Coronary artery (tissue), 2 donors: ENCODE measurements at places on chromosomes 6 and 20.

DNA sequence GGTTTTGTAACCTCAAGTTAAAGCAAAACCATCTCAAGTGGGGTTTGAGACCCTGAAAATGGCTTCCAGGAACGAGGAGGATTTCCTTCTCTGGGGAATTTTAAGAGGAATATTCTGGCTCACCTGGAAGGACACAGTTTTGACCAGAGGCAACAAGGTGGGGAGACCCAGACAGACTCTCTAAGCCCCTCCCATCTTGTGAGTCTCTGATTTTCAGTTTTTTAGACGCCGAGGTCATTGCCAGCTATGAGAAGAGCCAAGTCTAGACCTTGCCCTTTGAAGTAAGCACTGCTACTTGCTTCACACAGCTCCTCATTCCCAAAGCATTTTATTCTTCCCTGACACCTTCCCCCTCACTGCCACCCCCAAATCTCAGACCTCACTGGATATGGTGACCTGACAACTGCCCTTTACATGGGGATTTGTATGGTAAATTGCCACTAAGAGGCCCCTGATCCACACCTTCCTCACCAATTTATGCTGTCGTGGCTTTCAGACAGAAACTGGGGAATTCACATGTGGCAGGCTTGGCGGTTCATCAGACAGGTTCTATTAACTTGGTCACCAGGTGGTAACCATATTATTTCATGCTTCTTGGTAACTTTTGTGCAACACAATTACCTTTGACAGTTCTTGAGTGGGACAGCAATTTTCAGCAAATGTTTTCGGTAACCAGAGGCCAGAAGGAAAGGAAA lies 116.2 kb downstream of the ISM1 start:
- DNase-seq, result no peak

DNA sequence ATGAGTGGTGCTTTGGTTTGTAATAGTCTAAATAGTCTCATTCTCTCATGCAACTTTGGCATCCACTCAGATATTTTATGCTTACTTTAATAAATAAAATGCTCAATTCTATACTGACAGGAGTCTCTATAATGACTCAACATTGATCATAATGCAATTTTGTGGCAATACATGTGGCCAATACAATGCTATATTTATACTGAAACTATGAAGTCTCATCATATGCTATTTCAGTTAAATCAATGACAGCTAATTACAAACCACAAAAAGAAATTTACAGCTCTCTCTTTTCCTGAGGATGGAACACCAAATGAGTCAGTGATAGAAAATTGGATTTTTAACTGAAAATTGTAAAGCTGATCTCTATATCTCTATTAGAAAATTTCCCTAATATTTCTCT lies 77.1 kb downstream of the WASF1 start:
- DNase-seq, result no peak

DNA sequence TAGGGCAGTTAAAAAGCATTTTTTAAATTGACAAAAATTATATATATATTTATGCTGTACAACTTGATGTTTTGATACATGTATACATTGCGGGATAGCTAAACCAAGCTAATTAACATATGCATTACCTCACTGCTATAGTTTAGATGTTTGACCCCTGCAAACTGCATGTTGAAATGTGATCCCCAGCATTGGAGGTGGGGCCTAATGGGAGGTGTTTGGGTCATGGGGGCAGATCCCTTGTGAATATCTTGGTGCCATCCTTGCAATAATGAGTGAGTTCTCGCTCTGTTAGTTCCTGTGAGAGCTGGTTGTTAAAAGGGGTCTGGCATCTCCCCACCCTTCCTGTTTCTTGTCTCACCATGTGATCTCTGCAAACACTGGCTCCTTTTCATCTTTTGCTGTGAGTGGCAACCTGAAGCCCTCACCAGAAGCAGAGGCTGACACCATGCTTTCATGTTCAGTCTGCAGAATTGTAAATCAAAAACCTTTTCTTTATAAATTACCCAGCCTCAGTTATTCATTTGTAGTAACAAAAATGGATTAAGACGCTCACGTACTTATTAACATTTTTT lies 111.8 kb downstream of the MCHR2 start:
- DNase-seq, result no peak

GRCh38 chr6:44504301-44504791 lies 116.8 kb downstream of the CDC5L start:
- DNase-seq, result no peak

DNA sequence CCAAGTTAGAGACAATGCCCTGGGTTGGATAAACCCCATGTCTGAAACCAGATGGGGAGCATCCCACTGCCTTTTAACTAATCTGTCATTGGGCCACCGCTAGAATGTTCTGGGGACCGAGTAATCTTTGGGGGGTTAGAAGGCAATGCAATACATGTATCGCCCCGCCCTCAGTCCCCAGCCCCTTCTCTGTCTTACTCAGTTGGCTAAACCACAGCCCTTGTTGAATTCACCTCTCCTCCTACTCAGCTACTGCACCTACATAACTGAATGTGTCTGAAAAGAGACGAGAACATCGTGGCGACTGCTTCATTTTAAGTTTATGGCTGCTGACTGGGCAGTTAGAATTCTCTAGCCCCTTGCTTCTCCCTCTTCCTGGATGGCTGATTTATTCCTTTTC lies 15.1 kb upstream of the CCR6 start:
- DNase-seq, result no peak

DNA sequence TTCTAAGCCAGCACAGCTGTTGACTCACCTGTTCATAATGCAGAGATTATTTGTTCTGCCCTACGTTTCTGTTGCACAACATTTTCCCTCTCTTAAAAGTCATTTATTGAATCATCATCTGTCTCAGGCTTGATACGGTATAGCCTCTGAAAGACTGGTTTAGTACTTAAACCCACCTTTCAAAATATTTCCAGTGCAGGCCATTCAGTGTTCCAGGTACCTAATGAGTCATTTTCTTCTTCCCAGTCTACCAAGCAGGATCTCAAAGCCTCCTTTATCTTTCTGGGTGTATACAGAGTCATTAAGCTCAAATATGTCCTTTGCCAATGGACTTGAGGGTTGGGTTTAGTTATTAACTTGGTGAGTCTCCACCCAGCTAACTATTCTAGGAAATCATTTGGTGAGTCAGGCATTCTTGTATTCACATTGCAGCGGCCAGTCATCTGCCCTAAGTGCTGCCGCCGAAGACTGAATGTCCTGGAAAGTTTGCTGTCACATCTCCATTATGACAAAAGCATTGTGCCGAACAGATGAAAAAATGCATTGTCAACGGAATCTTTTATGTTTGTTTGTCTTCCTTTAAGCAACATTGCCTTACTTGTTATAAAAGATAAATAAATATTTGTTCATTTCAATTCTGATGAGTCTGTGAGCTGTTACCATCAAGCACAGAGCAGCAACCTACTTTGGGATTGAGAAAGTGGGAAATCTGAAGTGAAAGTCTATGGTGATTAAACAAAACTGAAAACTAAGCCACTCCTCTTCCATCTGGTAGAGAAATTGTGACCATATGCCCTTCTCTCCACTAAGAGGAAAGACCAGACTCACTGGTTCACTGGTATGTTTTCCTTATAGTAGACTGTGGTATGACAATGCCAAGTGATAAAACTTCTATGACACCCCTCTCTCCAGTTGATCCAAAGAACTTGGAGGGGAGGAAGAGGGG lies 14.3 kb upstream of the FAM135A start:
- DNase-seq, result no peak

DNA sequence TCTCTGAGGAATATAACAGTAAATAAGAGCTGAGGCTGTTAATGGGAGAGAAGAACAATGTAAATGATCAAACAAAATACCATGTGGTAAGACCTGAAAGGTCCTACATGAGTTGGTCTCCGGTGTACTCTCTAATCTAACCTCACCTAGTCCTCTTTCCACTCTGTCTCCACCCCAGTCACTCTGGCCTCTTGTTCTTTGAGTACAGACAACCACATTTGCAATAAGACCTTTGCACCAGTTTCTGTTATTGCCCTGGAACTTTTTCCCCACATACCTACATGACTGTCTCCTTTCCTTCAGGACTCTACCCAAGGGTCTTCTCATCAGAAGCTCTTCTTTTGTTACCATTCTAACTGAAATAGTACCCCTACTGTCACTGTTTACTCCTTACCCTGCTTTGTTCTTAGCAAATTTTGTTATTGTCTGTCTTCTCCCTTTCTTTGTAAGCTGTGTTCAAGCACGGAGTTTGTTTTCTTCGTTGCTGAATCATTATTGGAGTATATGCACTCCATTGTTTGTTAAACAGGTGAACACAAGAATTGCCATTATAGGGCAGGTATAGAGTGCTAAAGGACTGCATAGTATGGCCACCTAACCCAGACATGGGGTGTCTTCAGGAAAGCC lies 37.3 kb downstream of the MAPK14 start:
- DNase-seq, result no peak

DNA sequence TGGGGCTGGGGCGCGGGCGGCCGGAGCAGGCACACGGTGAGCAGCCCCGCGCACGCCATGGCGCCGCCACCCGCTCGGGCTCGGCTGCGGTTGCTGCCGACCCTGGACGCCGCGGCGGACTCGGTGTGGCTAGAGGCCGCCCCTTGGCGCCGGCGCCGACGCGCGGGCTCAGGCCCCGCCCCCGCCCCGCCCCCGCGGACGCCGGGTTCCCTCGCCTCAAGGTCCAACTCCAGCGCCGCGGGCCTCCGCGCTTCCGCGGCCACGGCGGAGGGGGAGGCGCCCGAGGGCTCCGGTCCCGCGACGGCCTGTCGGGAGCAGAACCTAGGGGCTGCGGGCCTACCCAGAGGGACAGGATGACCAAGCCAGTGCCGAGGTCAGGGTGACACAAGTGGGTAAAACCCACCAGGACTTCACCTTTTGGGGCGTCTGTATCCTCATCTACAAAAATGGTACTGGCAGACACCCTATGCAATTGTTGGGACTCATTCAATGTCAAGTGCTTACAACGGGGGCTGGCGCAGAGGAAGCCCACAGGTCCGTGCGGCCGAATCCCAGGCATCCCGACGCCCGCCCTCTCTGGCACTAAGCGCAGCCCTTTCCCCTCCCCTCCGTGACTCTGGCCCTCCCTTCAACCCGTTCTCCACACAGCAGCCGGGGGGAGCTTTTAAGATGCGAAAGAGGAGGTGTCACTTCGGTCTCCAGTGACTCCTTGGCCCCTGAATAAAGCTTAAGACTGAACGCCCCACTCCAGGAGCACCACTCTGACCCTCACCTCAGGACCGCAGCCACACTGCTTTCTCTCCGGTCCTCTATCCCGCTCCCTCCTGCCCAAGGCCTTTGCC lies at the start of gene NECAB3:
Gene NECAB3 (minus strand): TSS at position 135 of the 842 bp plus-strand sequence. CDS start 76 bp downstream, at position 59.
- DNase-seq, result peak; percentile 90

DNA sequence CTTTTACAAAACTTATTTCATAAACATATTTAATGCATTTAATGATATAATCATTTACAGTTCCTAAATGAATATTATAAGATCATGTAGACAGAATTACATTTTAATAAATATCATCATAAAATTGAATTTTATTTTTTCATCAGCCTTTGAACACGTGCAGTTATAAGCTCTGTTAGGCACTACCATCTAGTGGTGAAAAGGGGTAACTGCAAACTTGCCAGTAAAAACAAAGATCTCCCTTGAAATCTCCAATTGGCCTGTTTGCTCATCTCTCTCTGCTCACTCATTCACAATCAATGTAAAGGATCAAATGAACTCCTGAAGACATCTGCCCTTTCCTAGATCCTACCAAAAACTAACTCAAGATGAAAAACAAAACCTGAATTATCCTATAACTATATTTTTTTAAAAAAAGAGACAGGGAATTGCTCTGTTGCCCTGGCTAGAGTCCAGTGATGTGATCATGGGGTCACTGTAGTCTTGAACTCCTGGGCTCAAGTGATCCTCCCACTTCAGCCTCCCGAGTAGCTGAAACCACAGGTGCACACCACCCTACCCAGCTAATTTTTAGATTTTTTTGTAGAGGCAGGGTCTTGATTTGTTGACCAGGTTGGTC lies 31.7 kb downstream of the SAMHD1 start:
- no peak for DNase-seq

DNA sequence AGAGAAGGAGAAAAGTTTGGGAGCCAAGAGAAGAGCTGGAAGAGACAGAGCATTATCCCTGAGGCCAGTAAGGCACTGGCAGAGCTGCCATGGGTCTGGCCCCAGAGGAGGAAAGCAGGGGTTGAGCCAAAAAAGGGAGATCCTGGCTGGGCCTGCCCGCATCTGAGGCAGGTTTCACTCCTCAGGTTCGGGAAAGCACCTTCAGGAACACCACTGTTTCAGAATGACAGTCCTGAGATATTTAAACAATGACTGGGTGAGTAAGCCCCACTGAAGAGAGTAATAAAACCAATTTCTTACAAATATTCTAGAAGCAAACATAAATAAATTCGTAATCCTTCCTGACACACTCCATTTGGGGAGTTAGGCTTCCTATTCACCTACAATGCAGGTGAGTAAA lies 152.2 kb downstream of the BACH2 start:
- DNase-seq, result no peak

GRCh38 chr20:11304795-11305194 lies 612.9 kb upstream of the BTBD3 start:
- no peak for DNase-seq

DNA sequence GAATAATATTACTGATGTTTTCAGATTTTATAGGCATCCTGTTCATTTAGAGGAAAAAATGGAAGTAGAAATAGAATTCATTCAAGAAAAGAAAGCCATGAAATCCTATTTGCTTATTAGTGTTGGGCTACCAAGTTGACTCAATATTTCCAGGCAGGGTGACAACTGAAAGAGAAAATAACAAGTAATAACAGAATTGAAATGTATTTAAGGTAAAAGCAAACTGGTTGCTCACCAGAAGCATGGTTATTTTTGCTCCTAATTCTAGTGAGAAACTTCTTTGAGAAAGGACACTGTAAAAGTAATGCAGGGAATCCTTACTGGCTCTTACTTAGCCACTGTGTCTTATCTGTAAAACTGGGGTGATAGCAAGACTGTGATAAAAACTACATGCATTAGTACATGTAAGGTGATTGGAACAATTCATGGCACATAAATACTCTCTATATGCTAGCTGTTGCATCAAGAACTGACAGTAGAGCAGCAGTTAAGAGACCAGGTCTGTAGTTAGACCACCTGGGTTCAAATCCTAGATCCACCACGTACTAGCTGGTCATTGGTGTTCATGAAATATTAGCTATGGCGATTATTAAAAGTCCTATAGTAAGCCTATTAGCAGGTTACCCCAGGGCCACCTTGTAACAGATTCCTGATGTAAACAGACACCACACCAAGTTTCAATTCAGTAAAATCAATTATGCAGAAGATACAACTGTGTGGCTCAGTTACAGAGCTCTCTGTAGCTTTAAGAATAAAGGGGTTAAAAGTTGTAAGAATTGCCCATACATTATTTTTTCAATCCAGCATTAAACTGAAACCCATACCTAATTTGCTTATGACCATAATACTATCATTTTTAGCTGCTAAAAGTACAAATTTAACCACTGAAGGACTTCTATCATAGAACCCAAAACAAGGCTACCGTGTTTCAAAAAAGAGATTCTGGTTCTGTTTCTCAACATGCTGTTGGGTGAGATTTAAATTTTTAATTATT lies 159.2 kb upstream of the COL21A1 start:
- no peak for DNase-seq

GRCh38 chr20:53252002-53252401 lies 279.8 kb downstream of the TSHZ2 start:
- no peak for DNase-seq
